Endothelial cell (in vitro differentiated cells): ENCODE measurements at places on chromosomes 11 and 22.

DNA sequence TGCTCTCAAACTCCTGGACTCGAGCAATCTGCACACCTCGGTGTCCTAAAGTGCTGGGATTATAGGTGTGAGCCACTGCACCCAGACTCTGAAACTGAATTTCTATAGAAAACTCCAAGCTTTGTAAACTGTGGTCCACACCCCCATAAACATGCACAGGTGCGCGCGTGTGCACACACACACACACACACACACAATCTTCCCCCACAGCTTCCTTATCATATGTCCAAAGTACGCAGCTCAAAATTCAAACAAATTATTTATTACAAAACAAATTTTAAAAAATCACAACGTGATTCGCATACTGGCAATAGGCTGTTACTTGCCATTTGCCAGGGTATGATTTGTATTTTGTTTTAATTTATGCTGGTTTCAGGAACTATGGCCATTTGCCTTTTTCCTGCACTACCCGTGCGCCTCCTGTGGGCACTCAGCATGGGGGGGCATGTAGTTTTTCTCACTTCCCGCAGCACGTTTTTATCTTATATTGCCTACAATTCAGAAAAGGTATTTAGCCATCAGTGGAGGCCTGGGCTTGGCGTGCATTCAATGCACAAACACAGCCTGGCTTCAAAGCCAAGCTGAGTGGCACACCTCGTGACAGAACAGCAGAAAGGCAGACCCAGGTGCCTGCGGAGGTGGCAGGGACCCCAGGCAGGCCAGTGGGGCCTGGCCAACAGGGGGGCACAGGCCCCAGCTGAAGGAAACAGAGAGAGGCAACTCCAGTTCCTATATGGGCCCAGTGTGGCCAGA lies 10.8 kb upstream of the SNX32 start:
- DNase-seq = no peak

DNA sequence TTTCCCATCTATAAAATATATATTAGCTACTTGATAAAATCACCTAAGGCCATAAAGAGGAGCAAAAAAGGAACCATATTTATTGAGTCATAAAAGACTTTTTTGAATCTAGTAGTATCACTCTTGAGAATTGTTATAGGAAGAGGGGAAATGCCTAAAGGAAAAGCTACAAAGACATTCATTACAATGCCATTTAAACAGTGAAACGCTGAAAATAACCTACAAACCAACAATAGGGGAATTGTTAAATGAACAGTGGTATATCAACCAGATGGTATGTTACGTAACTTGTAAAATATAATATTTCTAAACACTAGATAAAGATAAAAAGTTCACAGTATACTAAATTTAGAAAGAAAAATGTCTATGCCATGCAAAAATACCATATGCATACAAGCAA lies 47.5 kb downstream of the FAM181B start:
- DNase-seq = no peak

DNA sequence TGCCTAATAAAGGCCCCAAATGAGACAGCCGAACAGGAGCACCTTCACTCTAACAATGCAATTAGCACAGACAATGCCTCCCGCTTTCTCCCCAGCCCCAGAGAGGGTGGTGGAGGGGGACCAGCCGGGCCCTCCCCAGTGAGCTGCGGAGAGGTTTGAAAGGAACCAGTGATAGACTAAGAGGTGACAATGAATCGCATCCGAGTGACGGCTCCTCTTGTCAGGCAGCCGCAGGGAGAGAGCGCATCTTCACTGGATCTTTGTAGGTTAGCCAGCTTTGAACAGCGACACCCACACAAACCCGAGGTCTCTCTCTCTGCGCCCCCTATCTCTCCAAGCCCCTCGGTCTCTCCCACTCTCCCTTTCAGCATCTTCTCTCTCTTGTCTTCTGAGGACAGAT lies 28.0 kb downstream of the FLRT1 start:
- no peak for DNase-seq

DNA sequence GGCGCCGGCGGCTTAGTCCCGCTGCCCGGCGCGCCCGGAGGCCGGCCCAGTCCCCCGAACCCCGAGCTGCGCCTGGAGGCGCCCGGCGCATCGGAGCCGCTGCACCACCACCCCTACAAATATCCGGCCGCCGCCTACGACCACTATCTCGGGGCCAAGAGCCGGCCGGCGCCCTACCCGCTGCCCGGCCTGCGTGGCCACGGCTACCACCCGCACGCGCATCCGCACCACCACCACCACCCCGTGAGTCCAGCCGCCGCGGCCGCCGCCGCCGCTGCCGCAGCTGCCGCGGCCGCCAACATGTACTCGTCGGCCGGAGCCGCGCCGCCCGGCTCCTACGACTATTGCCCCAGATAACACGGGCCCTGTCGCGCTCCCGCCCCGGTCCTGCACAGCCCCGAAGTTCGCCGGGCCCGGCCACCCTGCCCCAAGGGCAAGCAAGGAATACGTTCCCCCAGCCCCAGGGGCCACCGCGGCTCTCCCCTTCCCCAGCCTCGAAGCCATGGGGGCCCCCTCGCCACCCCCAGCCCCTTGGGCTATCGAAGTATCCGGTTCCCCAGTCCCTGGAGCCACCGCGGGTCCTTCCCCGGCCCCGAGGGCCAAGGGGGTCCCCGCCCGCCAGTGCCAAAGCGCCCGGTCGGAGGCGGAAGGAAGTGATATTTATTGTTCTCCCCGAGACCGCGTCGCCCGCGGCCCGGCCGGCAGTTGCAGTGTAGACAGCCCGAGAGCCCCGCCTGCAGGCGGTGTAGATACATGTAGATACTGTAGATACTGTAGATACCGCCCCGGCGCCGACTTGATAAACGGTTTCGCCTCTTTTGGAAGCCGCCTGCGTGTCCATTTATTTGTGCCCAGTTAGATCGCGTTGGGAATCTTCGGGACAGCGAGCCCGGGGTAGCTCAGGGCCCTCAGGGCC lies 6.2 kb downstream of the TBX1 start:
- DNase-seq = peak; percentile 53

GRCh38 chr11:134644476-134645456 lies 232.7 kb upstream of the B3GAT1 start:
- no peak for DNase-seq
